Fibroblast of lung (primary cell): ENCODE measurements at places on chromosomes 4 and X. TPM values are rescaled to one million over a fixed set of nuclear protein-coding genes. Genes with fewer than 3 reads are reported as not detected.
A peak's percentile ranks its signal among the peaks of the same experiment; 100 is the strongest.

Gene IL21
- total RNA-seq: not detected in 2 replicates

Gene BRS3
- not detected in 2 replicates for total RNA-seq

DNA sequence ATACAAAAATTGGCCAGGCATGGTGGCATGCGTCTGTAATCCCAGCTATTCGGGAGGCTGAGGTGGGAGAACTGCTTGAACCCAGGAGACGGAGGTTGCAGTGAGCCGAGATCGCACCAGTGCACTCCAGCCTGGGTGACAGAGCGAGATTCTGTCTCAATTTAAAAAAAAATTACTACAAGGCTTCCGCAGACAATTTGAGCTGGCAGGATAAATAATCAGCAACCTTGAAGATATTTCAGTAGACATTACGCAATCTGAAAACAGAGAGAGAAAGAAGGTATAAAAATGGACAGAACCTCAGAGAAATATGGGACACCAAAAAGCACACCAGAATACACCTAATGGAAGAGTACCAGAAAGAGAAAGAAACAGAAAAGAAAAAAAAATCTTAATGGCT, 25.3 kb downstream of the HS6ST2 start:
- no peak for DNase-seq
- H3K4me3 ChIP-seq: no peak overlapping the region

DNA sequence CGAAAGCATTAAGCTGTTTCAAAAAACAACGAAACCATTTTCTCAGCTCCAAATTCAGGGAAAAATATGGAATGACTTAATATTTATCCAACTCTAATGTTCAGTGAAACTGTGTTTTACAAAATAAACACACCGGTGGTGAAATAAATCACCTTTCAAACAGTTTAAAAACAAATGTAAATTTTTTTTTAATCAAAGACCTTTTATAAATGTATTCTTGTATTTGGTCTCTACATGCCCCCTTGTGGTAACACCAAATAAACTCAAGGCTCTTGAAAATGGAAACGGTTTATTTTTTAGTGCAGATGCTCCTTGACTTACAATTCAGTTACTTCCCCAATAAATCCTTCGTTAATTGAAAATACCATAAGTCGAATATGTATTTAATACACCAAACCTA, 45.8 kb upstream of the ITM2A start:
- DNase-seq: no peak
- H3K27me3 ChIP-seq: no peaks in the 10 kb centered on the region
- H3K36me3 ChIP-seq: no peaks in the 10 kb centered on the region
- H3K27ac ChIP-seq: no peak overlapping the region
- H3K4me3 ChIP-seq: no peak overlapping the region

DNA sequence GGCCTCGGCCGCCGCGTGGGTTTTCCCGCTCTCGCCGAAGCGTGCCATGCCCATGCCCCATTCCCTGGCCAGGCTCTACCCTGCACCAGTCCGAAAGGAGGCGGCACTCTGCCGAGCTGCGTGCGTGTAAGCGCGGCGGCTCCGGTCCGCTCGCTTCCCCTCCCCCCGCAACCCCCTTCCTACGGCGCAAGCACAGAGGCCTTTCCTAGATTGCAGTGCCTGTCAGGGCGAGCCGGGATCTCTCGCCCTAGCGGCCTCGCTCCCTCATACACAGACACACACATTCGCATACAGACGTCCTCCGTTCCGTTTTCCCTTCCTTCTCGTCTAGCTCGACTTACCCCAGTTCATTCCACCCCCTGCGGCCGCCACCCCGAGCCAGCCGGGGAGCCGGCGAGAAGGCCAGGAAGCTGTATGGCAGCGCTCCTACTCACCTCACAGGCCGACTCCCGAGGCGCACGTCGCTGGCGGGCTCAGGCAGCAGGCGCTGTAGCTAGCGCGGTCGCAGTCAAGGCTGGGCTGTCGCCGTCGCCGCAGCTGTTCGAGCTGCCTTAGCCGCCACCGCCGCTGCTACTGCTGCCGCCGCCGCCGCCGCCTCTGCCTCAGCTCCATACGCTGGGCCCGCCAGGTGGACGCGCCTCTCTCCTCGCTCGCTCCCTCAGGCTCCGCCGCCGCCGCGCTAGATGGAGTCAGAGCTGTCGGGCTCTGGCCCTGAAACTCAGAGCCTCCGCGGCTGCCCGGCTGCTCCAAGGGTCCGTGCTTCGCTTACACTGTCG, 615 bp downstream of the NEXMIF start:
- H3K27ac ChIP-seq: no peak overlapping the region
- no peaks in the 10 kb centered on the region for H3K4me1 ChIP-seq
- no peak overlapping the region for H3K4me3 ChIP-seq
- no peaks in the 10 kb centered on the region for H3K36me3 ChIP-seq
- H3K27me3 ChIP-seq: peaks cover 2% of the 10 kb centered on the region
- DNase-seq: peak; percentile 0

DNA sequence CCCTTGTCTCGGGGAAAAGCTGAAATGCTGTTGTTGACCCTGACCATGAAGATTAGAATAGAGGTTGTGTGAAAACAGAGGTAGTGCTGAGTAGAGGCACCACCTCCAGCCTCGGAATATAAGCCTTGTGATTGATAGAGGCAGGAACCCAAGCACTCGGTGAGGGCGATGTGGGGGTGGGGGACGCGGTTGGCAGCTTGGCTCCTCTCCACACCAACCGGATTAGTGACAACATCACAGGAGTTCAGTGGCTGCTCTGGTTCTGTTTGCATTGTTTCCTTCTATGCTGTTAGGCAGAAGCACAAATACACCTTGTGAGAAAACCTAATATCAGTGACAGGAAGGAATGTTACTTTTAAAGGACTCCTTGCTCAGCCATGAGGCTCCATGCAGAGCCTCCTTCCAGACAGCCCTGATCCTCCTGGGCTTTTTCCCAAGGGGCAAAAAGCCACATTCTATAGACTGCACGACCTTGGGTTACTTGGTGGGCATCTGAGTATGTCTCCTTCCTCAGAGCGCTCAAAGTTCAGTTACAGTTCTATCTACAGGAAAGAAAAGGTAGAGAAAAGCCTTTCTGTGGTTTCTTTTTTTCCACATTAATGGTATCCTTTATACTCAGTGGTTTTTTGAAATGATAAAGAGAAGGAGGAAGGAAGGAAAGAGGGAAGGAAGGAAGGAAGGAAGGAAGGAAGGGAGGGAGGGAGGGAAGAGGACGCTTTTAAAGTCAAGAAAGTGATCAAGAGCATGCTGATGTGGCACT, 150.4 kb upstream of the NOCT start:
- H3K4me3 ChIP-seq: no peak overlapping the region
- no peak overlapping the region for H3K27ac ChIP-seq
- DNase-seq: no peak
